ENCODE measurements at places on chromosomes 16 and 17. TPM values are rescaled to one million over a fixed set of nuclear protein-coding genes. Genes with fewer than 3 reads are reported as not detected.

DNA sequence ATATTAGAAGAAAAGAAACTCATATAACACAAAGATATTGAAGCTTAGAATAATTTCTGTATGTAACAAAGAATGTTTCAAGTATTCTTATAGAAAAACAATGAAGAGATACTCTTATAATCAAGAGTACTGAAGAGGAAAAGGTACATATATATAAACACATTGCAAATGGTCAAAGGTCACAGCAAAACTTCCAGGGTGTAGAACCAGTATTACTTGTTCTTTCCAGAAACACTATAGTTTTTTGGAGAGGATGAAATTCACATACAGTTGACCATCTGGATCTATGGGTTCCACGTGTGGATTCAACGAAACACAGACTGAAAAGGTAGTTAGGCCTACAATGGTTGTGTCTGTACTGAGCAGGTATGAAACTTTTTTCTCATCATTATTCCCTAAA is 22.6 kb downstream of the PRPSAP1 start:
- no peak for DNase-seq

DNA sequence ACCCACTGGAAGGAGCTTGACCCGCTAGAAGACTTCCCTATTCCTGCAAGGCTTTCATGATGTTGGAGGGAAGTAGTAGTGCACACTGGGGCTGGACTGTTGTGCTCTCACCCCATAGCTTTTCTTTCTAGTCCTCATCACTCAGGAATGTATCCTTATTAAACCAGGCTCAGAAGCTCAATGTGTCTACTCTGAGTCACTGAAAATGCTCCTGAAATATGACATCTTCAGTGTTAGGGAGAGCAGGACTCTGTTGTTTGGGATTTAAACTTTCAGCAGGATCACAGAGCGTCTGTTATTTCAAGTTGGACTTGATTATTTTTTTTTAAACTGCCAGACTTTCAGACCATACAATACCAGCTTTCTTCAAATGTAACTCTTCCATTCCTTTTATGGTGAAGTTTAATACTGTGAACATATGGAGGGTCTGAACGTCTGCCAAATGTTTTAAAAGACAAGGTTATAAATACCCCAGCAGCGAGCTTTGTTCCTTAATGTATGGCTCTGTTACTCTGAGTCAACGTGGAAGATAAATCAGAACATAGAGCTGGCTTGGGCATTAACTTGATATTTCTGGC is 257.5 kb downstream of the CDH11 start:
- no peak for DNase-seq

DNA sequence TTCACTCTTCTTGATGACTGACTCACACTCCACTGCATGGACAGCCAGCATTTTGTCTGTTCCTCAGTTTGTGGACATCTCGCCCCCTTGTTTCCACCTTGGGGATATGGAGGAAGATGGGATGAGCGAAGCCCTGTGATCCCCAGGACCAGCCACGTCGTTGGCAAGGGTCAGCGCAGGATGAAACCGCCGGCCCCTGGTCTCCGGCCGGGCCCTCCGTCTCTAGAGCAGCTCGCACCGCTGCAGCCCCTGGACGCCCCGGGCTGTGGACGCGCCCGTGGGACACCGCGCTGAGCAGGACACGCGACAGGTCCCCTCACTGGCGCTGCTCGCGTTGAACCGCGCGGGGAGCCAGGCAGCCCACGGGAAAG is 604 bp upstream of the ZC3H18 start:
- no peak for DNase-seq

DNA sequence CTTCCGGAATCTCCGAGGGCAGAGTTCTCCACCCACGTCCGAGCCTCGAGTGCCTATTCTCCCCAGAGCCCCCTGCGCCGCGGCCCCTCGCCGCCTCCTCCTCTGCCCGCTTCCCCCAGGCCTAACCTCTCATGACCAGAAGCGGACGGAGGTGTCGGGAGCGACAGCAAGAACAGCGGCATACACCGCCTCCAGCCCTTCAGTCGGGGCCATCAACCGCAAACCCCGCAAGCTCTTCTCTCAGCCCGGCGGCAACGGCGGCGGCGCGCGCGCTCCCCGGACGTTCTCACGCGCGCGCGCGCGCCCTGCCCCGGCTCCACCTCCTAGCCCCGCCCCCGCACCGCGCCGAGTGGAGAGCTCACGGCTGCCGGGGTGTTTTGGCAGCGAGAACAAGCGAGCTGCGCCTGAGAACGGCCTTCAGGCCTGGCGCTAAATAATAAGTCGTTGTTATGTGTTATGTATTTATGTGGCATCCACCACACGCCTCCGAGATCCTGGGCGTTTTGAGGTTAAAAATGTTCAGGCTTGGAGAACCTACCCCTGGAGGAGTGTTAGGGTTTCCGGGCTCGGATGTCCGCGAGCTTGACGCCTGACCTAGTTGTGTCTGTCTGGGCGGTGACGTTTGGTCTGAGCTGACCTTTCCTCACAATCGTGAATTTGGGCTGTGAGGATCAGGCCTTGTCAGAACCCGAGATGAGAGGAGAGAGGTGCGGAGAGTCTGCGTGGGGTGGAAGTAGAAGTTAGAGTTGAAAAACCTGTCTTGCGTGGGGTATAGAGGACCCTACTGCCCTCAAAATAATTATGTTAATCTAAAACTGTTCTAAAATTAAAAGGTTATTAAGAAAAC is at the start of gene RNFT1:
Gene RNFT1 (minus strand): TSS at position 259 of the 847 bp plus-strand sequence. CDS start 77 bp downstream, at position 182.
- peak; percentile 82 for DNase-seq

DNA sequence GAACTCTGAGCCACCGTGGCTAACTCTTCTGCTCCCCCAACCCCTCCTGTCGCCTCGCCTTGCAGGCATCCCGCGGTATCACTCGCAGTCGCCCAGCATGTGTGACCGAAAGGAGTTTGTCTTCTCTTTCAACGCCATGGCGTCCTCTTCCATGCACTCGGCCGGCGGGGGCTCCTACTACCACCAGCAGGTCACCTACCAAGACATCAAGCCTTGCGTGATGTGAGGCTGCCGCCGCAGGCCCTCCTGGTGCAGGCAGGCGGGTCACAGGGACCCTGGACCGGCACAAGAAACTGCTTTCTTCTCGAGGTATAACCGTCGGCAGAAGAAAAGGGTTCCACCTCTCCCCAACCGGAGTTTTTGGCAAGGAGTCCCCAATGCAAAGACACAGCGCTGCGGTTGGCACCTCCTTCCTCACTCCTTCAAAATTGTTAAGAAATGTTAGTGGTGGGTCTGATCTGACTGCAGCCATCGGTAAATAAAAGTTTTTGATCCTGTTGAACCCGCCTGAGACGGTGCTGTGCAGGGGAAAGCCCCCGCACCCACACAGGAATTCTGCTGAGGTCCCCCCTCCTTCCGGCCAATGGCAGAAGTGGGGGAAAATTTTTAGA is 2.6 kb downstream of the FOXF1 start:
- no peak for DNase-seq

- no peak for DNase-seq
Observed at GRCh38 chr17:74842599-74843351, 16.9 kb downstream of the GRIN2C start.

- DNase-seq, result no peak
Observed at GRCh38 chr17:68343976-68344375, 52.7 kb downstream of the ARSG start.

GRCh38 chr17:83078378-83079351 is 744 bp upstream of the METRNL start:
- DNase-seq, result no peak

DNA sequence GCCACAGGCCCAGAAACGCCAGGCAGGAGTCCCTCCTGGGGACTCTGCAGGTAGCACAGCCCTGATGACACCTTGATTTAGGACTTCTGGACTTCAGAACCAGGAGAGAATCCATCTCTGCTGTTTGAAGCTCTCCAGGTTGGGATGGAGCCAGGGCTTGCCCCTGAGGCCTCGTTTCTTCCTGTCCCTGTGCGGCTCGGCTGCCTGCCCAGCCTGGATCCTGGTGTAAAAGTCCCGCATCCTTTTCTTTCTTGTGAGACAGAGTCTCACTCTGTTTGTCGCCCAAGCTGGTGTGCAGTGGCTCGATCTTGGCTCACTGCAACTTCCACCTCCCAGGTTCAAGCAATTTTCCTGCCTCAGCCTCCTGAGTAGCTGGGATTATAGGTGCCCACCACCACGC is 17.9 kb upstream of the CBX4 start:
- no peak for DNase-seq

DNA sequence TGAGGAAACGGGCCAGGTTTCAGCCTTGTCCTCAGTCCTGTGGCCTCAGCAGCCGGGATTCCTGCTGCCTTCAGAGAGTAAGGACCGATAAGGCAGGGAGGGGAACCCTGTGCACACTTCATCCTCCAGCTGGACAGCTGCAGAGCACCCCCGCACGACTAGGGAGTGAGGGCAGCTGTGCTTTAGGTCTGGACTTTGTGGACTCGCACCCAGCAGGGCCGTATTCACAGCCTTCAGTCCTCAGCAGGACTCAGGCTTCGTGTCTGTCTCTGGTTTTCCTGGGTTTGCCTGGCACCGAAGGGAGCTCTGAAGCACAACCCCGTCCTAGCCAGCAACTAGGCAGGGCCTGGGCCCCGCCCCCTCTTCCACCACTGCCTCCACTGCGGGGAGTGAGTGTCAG is 45.8 kb upstream of the CACNG5 start:
- DNase-seq, result no peak

DNA sequence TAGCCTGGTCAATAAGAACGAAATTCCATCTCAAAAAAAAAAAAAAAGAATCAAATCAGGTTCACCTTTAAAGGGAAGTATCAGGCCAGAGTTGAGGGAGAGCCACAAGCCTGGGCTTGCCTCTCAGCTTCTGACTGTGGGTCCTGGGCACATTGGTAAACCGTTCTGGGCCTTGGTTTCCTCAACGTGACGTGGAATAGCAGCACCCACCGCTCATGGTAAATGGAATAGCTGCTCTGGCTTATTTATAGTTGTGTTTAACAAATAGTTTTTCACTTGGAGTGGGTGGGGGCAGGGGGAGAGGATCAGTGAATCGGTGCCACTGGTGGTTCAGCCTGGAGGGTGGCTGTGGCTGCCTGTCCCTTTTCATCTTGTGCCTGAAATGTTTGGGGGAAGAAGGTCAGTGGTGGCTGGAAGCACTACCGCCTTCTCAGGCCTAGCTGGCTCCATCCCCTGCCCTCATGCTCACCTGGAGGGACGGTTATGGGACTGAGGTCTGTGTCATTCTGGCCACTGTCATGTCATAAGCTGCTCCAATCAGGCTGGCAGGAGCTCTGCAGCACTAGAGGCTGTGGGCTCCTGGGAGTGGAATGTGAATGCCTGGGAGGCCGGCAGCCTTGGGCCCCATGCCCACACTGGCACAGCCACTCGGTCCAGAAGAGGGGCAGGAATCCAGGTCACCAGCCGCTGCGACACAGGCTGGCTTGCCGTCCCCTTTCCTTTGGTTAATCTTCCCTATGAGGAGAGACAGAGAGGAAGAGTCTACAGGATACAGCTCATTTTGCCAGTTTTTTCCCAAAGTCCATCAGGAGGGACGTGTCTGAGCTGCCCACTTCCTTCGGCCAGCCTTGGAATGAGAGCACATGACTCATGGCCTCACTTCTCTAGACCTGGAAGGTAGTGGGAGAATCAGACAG is 27.0 kb downstream of the CCR7 start:
- no peak for DNase-seq

DNA sequence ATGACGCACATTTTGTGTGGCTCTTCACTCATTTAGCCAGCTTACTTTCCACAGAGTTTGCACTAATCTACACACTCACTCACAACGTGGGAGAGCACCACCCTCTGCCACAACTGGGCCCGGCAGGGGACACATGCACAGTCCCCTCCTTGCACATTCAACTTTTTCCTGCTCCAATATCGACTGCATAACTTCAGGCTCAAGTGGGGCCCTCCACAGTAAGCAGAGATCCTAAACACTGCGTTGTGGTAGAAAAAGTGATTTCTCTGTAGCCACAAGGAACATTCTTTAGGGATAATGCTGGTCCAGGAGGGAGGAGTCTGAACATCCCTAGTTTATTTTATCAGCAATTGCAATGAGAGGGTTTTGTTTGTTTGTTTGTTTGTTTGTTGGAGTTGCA is 40.0 kb downstream of the MRPS23 start:
- DNase-seq, result no peak

- DNase-seq, result no peak
Observed at GRCh38 chr17:16622540-16623277, 30.9 kb downstream of the ZNF624 start.

DNA sequence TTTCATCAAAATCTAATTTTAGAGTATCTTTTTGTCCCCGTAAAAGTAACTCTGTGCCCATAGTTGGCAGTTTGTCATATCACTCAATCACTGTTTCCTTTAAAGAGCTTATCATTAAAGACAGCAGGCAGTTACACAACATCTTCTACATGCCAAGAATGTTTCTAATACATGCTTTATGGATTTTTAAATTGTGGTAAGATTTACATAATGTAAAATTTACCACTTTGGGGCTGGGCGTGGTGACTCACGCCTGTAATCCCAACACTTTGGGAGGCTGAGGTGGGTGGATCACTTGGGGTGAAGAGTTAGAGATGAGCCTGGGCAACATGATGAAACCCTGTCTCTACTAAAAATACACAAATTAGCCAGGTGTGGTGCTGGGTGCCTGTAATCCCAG is 687.2 kb downstream of the WWOX start:
- no peak for DNase-seq

DNA sequence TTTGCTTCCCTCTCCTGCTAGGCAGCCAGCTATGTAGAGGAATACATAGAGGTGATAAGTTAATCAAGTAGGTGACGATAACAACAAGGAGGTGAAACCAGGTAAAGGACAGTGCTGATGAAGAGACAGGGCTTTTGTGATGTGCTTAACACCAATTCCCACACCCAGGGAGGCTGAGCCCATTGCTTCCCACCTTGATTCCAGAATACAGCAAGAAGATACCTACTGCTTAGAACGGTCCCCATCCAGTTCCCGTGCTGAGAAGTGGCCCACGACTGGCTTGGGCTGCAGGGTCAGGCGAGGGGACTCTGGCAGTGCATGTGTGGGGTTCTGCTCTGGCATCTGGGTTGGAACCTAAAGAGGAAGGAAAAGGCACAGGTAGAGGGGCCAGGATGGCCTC is 16.1 kb upstream of the GFAP start:
- no peak for DNase-seq

GRCh38 chr16:3454631-3455147 is 11.2 kb downstream of the NAA60 start:
- no peak for DNase-seq

DNA sequence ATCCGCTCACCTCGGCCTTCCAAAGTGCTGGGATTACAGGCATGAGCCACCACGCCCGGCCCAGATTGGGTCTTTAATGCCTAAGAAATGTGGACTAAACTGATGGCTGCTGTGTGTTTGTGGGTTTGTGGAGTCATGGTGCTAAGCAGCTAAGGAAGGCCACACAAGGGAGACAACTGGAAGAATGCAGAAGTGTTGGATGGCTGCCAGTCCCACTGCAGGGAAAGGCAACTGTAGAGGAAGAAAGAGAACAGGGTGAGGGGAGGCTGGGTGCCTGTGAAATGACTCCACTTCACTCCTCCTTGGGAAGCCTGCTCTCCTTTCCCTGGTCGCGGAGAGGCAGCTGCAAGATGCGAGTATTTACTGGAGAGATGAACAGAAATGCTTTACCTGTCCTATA is 23.5 kb upstream of the SIAH1 start:
- DNase-seq, result no peak

Gene SHCBP1
- 11.1 TPM for total RNA-seq

Gene PRAC2
- total RNA-seq, result not detected

Gene WSCD1
- total RNA-seq, result 5.1 TPM

Gene CORO7
- total RNA-seq, result 21.6 TPM

Gene NPIPB6
- 0.66 TPM for total RNA-seq
